Lung microvascular endothelial cell (primary cell): ENCODE measurements at places on chromosomes 16 and 17. TPM values are rescaled to one million over a fixed set of nuclear protein-coding genes. Genes with fewer than 3 reads are reported as not detected.

Gene PRSS36
- total RNA-seq: 0.22 and 0.99 TPM in 2 replicates

Gene KRTAP4-6
- total RNA-seq: not detected in 2 replicates

Gene RPH3AL
- total RNA-seq: 8.9 and 22.2 TPM in 2 replicates

Gene KRTAP3-1
- not detected in 2 replicates for total RNA-seq

Gene ATP6V0C
- total RNA-seq: 5.2 and 7.1 TPM in 2 replicates

Gene FAM20A
- total RNA-seq: not detected in 2 replicates

Gene MT4
- total RNA-seq: not detected in 2 replicates

Gene DHRS11
- total RNA-seq: 5.2 and 5.8 TPM in 2 replicates

Gene APOH
- total RNA-seq: not detected in 2 replicates

Gene ATF7IP2
- 5.2 and 8.1 TPM in 2 replicates for total RNA-seq

Gene AOC2
- total RNA-seq: 0.22 and 0.40 TPM in 2 replicates

Gene VEZF1
- 18.7 and 23.0 TPM in 2 replicates for total RNA-seq

Gene HBZ
- not detected in 2 replicates for total RNA-seq

Gene SMPD3
- total RNA-seq: under 0.01 TPM in 2 replicates

Gene SDR42E2
- 0.20 and 0.22 TPM in 2 replicates for total RNA-seq

Gene ATP2A3
- total RNA-seq: under 0.01 TPM in 2 replicates

Gene TP53TG3F
- total RNA-seq: not detected in 2 replicates

Gene NATD1
- total RNA-seq: 2.6 and 3.6 TPM in 2 replicates

Gene CDRT15
- total RNA-seq: not detected in 2 replicates

Gene EXOC3L1
- 33.8 and 48.0 TPM in 2 replicates for total RNA-seq

Gene KRT39
- total RNA-seq: not detected in 2 replicates

Gene EVPL
- total RNA-seq: not detected in 2 replicates

Gene SHCBP1
- total RNA-seq: 3.0 and 10.7 TPM in 2 replicates

Gene CCDC200
- not detected in 2 replicates for total RNA-seq

Gene ATMIN
- 19.2 and 38.3 TPM in 2 replicates for total RNA-seq

Gene NPIPA3
- 0.22 and 0.40 TPM in 2 replicates for total RNA-seq

Gene ST6GALNAC2
- total RNA-seq: not detected in 2 replicates
